AG09319 (cell line): ENCODE measurements at places on chromosomes 7 and 10.

DNA sequence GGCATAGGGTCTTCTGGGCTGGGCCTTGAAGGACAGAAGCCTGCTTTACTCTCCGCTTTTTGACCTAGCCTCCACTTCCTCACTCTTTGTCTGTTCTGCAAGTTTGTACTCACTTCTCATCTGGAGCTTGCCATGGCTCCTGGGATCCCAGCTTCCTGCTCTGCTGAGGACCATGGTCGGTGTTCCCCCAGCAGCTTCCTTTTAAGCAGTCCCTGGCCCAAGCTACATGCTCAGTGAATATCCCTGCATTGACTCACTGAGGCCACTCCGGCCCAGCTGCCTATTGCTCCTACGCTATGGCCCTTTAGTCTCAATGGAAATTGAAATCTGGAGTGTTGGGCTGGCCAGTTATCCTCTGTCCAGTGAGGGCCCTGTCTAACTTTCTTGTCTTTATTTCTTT, 427.7 kb downstream of the RPS24 start:
- no peak for DNase-seq

GRCh38 chr7:139829775-139830117, 682 bp downstream of the TBXAS1 start:
- no peak for DNase-seq

DNA sequence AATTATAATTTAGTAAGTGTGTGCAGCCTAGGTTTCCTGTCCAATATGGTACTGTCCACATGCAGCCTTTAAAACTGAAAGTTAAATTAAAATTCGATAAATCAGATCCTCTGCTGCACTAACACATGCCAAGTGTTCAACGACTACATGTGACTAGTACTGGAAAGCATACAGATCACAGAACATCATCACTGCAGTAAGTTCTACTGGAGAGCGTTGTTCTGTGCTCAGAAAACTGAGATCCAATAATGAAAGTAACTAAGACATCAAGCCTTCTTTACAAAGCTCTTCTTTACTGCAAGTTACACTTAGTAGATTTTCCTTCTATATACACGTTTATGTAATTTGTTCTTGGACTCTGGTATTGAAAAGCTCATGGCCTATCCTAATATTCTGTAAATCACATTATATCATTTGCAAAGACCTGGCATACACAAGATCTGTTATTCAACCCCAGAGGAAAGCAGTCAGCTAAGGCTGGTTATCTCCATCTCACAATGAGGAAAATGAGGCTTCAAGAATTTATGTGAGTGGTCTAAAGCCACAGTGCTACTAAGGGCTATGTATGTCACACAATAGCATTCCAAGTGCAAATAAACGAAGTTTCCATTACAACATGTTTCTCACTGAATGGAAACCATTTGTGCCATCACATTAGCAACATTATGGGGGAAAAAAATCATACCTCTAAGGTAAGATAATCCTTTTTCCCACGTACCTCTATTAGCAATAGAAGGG, 77.6 kb downstream of the VPS41 start:
- no peak for DNase-seq

GRCh38 chr7:93830141-93830925, 60.2 kb downstream of the TFPI2 start:
- DNase-seq = no peak

DNA sequence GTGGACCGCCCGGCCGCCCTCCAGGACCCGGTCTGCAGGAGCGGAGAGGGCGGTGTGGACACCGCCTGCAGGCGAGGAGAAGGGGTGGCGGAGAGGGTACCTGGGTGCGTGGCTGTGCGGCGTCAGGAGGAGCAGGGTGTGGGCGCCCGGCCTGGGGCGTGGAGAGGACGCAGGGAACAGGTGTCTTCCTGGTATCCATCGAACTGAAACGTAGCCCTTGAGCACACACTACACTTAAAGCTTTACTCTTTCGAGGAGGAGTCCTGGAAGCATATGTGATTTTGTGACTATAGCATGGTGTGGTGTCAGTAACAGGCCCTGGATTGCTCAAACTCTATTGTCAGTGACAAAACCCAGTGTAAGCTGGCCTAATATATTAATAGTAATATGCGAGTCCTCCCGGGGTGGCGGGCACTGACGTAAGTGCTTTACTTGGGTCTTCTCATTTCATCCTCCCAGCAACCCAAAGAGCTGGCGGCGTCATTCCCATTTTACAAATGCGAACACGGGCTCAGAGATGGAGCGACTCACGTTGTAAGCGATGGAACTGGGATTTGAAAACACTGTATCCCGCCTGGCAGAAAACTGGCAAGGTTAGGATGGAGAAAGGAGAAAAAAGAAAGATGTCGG, 508 bp upstream of the TECPR1 start:
- no peak for DNase-seq

DNA sequence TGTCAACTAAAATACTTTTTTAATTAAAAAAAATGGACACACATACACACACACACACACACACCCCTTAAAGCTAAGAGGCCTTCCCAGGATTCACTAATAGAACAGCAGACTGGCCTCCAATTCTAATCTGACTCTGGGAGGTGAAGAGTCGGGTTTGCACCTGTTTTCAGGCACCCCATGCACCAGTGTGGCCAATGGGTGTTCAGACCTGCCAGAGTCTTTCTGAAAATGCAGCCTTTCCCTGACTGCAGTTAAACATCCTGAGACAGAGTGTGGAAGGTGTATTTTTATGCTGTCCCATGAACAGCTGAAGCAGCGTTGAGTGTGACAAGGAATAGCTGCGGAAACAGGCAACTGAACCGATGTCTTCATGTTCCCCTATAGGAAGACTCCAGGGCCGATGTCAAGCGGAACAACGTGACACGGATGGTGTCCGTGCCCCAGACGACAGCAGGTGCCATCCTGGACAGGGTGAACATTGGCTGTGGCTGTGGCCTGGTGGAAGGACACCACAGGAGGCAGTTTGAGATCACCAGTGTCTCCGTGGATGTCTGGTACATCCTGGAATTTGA, 74.6 kb upstream of the LYZL2 start:
- no peak for DNase-seq

GRCh38 chr10:15460661-15461060, 89.6 kb upstream of the FAM171A1 start:
- DNase-seq = no peak

GRCh38 chr7:150994838-150995510, 4.2 kb downstream of the NOS3 start:
- DNase-seq = no peak

- DNase-seq = no peak
Measured at GRCh38 chr10:100158044-100158805, 27.6 kb downstream of the ERLIN1 start.

- DNase-seq = no peak
Measured at GRCh38 chr7:118496138-118496644, 271.7 kb downstream of the ANKRD7 start.

DNA sequence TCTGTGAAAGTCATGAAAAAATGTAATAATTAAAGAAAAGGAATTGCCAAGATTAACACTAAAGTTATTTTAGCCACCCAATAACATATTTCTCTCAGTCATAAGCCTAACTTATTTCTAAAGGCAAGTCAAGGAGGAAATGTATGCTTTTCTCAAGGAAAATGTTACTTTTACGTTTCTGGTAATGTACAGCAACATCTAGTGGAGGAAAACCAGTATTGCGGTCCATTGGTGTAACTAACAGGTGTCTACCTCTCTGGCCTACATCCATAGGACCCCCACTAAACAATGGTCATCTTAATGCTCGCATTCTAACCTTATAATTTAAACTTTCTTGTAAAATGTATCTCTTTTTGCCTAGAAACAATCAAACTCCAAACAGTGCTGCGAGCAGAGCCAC, 437.5 kb downstream of the KIF20B start:
- DNase-seq = no peak

DNA sequence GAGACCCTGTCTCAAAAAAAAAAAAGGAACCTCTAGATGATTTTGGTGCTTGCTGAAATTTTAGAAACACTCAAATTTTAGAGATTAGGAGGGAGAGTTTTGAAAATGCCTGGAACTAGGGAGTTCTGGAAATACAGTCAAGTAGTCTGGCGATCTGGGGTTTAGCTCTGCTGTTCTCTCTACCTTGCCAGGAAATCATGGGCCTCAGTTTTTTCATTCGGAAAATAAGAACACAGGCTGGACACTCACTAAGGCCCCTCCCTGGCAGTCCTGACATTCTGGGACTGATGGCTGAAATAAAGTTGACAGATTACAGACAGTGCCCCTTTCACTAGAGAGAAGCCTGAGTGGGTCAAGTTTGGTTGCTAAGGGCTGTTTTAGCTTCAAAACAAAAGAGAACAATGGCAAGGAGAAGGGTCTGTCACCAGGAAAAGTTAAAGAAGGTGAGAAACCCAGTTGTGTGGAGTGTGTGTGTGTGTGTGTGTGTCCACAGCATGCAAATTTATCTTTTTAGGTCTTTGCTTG, 25.0 kb upstream of the CALN1 start:
- DNase-seq = no peak

- no peak for DNase-seq
Measured at GRCh38 chr10:385571-386300, 250.5 kb downstream of the ZMYND11 start.

DNA sequence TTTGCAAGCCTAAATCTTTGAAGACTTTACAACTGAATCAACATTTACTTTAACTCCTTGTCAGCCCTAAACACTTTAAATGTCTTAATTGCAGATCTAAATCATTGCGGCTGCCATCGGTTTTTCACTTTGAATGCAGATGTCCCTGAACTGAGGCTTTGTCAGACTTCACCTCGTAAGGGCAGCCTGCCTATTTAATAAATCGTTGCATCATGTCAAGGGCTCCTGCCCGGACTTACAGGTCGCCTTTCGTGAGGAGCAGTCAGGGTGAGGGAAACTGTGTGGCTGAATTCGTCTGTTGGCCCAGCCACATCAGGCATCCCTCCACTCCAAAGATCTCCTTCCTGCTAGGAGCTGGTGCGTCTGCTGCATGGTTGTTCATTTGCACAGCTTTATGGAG, 368.2 kb upstream of the NPVF start:
- DNase-seq = no peak
